ENCODE measurements at places on chromosomes 7 and 10. TPM values are rescaled to one million over a fixed set of nuclear protein-coding genes. Genes with fewer than 3 reads are reported as not detected.

NAMPT gene
- total RNA-seq, result 275 TPM

TMEM236 gene
- under 0.01 TPM for total RNA-seq

GPRIN2 gene
- under 0.01 TPM for total RNA-seq

SORBS1 gene
- total RNA-seq, result 1.5 TPM

SFTPA1 gene
- total RNA-seq, result not detected

Data from smooth muscle cell of bladder (primary cell).